ENCODE measurements at places on chromosomes 4 and X.

DNA sequence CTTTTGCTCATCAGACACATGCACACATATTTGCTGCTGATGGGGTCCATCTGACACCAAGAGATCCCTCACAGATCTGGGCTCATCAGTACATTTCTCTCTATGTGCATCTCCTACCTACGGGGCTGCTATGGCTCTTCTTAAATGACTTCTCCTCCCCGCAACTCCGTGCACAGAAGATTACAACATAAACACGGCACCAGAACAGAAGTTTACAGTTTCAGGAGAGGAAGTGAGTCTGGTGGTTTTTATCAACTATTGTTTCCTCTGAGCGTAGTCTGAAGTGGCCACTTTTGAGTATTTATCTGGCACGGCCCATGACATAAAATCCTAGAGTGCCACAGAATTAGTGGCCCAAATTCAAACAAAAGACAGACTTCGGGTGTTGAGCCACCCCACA, 263.8 kb downstream of the PRDM5 start:
- DNase-seq: no peak

DNA sequence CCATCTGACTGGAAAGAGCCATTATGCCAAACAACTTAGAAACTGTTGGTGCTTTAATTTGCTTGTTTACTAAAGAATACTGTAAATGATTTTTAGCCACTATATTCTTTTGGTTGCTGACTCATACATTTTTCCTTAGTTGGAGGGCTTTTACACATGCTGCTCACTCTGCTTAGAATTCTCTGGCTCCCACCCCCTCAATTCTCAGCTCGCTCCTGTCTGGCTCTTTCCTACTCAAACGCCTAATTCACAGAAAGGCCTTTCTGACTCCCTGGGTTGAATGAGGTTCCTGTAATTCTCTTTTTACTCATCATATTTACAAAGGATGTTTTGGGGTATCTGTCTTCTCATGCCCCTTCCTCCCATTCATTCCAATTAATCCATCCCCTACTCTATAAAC, 26.1 kb upstream of the PARM1 start:
- DNase-seq: no peak

DNA sequence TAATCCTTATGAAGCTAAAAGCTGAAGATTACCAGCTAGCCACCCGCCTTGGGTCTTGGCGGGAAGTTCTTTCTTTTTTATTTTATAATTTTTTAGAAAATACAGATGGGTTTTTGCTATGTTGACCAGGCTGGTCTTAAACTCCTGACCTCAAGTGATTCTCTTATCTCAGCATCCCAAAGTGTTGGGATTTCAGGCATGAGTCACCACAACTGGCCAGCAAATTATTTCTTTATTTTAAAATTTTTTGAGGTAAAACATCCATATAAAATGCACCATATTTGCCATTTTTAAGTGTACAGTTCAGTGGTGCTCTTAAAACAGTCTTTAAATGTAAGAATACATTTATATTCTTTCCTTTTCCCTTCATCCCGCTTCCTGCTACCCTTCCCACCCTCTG, 40.6 kb upstream of the ANTXR2 start:
- no peak for DNase-seq

GRCh38 chrX:118181030-118181429, 64.4 kb upstream of the KLHL13 start:
- DNase-seq: no peak

DNA sequence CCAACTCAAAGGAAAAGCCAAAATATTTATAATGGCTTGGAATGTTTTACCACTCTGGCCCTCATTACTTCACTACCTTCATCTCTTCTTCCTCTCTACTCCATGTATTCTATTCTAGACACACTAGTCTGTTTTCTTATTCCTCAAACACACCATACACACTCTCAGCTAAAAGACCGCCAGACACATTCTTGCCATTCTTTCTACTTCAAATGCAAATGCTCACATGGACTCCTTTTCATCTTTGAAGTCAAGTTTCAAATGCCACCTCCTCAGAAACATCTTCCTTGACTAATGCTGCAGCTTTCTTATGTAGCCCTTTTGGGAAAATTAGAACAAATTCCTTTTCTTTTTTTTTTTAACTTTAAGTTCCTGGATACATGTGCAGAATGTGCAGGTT, 412.9 kb upstream of the FMR1 start:
- no peak for DNase-seq

GRCh38 chr4:121227341-121227792, 63.2 kb upstream of the TNIP3 start:
- DNase-seq: no peak

DNA sequence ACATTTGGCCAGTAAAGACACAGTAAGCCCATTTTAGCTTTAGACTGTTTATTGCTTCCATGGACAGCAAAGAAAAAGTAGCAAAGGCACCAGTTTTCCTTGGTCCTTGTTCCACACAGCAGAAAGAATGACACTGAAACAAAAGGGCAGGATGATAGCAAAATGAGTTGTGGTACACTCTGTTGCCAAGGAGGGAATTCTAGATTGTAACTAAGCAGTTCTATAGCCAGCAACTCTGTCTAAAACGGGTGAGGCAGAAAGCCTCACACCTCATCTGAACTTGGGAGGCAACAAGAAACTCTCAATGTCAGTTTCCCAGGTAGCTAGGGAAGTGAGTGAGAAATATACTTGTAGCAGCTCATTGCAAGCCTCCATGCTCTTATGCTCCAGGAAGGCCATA, 39.2 kb downstream of the BBS12 start:
- DNase-seq: no peak

- no peak for DNase-seq
Measured at GRCh38 chr4:65865489-65865888, 195.2 kb upstream of the EPHA5 start.

DNA sequence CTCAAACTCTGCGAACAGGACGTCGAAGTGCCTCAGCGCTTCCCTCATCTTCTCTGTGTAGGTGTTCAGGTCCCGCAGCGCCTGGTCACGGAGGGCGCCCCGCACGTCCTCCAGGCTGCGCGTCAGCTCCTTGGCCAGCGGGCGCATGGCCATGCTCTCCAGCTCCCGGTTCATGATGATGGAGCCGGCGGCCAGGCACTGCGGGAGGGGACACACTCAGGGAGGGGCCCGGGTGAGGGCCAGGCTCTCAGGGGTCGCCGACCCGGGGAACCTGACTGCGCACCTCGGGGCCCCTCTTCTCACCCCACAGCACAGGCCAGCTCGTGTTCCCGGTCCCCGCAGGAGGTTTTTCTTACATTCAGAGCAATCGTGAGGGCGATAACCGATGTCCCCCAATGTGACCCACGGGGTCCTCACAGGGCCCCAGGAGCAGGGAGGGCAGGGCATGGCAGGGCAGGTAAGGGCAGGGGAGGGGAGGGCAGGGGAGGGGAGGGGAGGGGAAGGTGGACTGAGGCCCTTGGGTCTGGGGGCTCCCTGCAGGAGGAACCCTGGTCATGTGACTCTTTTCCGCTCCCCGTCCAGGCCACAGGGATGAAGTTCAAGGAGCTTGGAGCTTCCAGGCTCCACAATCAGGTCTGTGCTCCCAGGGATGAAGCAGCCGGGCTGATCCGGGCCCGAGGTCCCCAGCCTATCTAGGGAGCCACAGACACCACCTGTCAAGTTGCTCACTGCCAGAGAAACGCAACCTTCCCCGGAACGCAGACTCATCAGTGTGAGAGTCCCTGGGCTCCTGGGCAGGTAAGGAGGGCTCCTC, 77.8 kb upstream of the MXD4 start:
- no peak for DNase-seq

DNA sequence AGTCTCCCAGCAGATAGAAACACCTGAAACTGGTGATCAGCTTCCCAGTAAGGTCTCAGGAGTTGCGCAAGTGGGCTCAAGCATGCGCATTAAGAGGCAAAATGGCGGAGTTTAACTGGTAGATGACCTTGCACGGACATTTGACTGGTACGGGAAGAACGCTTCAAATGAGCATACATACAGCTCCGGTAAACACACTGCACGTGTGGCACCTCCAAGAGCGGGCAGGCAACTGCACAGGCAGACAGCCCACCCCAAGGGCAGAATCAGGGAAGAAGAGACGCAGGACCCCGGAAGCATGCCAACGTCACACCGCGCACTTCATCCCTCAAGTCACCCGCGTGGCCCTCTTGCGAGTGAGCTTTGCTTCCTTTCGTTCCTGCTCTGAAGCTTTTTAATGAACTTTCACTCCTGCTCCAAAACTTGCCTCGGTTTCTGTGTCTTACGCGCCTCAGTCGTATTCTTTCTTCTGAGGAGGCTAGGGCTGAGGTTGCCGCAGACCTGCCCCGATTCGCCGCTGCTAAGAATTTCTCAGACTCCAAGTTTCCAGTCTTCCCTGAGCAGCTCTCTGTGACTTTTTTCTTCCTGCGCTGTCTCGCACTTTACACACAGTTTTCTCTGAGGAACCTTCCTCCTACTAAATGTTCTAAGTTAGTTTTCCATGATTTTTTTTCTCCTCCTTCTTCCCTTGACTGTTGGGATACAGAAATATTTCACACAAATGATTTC, 180.7 kb upstream of the ZFP42 start:
- no peak for DNase-seq

DNA sequence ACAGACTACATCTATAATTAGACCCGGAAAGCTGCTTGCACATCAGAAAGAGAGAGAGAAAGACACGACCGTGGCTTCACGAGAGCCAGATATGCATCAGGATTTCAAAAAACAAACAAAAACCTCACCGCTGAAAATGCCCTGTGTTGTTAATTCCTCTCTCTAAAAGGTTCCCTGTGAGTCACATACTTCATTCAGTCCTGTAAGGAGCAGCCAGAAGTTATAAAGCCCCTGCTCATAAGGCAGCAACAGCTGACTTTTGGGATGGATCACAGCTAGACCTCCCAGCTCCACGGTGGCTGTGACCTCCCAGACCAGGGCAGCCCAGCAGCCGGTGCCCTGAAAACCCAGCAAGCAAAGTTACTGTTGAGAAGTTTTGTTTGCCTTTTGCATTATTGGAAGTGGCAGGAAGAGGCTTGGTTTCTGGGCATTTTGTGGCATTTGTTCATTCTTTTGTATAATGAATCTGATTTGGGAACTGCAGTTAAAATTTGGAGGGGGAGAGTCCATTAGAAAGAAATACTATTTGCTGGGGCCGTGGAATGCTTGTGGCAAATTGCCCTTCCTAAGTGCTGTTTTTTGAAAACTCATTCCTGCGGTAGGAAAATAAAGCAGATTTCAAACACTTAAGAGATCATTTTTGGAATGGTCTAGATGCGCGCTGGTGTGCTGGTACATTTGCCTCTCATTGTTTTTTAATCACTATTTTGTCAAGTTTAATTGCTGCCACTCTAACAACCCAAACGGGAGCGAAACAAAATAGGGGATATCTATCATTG, 520.4 kb downstream of the BCOR start:
- DNase-seq: no peak

GRCh38 chrX:140664939-140665338, 44.6 kb upstream of the LINC00632 start:
- no peak for DNase-seq

GRCh38 chrX:13440176-13440575, 120.3 kb upstream of the ATXN3L start:
- DNase-seq: no peak

DNA sequence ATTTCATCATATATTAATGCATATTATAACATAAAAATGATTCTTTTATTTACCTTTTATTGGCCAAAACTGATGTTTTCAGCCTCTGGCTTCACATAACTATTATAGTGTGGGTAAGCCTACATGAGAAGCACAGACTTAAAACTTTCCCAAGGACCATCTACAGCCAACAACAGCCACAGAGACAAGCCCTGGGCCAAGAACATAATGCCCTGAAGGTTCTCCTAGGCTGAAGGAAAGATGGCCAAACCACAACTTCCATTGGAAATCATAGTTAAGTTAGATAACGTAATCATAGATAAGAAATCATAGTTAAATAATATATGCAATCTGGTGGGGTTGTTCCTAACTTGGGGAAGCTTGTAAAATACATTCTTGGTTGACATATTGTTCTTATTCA, 280.0 kb upstream of the EMCN start:
- DNase-seq: no peak

DNA sequence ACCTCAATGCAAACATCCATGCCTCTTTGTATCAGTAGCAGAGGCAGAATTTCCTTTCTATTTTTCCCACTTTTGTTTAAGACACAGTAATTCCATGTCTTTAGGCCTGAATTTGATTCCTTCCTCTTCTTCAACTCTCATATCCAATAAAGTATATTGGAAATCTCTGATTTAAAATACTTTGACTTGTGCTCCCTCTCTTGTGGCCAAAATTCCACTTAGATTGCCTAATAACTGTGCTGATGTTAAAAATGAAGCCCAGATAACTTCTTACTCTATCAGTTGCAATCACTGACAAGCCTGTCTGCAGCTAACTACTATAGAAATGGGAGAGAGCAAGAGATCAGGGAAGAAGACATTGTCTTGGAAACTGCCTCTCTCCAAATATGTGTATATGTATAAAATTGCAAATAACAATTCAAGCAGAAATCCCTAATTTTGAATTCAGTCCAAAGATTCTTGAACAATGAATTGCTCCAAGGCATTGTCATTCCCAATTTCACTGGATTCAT, 163.5 kb upstream of the SPIN4 start:
- no peak for DNase-seq

DNA sequence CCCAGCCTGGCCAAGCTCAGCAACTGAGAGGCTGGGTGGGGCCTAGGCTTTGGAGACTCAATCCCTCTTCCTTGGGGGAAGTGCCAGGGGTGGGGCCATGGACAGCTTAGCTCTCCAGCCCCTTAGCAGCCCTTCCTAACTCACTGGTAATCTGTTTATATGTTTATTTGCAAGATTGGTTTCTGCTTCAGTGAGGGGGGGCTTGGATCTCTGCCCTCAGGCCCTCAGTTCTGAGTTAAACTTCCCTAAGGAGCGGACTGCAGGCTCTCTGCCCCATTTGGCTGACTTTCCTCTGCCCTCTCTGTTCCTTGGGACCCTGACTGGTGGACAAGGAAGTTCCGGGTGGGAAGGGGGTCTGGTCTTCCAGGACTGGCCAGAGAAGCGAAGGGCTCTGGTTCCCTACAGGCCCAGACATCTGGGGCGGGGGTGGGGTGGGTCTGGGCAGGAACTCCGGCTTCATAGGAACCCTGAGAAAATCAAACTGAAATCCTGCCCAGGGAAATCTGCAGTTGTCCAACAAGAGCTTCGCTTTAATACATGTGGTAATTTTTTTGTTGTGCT, 51.4 kb downstream of the NALF2 start:
- no peak for DNase-seq

DNA sequence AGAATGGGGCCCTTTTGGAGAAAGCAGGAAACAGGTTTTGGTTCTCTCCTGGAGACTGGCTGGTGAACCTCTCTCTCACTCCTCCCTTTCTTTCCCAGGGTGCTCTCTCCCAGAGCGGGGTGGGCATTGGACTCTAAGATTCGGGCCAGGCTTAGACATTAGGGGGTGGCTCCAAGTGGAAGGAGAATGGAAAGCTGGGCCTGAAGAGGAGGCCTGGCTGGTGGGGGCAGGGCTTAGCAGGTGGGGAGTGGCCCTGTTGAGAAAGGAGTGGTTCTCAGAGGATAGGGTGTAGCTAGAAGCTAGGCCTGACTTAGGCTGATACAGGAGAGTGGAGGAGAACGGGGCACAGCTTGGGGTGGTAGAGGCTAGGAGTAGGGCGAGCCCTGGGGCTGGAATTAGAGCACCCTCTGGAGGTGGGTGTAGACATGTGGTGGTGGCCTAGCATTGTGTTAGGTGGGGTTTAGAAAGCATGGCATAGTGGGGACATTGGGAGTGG, 5.7 kb downstream of the PLP2 start:
- no peak for DNase-seq

All from NCI-H2081 (cell line).